NCI-H1436 treated with DMSO at 0.1 percent for 48 hours (cell line): ENCODE measurements at places on chromosomes 2 and 18.

GRCh38 chr2:26299471-26300101 is 46.4 kb upstream of the SELENOI start:
- DNase-seq: no peak

DNA sequence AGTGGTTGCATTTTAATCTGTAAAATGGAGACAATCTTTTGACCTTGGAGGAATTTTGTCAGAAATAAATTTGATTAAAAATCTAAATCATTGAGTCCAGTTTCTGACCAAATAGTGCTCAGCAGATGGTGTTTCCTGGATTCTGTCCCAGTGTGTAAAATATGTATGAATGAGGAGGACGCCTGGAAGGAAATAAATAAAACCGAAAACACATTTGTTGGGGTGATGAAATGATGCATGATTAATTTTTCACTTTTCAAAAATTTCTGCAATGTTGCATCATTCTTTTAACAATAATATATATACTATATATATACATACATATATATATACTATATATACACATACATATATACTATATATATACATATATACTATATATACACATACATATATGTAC is 261.1 kb upstream of the TRIB2 start:
- no peak for DNase-seq

DNA sequence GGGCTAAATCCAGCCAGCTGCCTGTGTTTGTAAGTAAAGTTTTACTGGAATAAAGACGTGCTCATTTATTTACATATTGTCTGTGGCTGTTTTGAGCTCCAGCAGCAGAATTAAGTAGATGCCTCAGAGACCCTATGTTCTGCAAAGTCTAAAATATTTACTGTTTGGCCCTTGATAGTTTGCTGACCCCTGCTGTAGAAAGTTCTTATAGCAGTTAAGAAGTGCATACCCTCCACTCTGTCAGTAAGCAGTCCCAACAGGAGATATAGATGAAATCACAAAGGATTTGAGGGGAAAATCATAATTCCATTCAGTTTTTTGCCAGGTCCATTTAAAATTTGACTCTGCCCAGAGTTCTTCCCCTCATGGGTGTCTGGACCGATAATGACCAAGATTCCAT is 50.1 kb upstream of the ITM2C start:
- DNase-seq: no peak

DNA sequence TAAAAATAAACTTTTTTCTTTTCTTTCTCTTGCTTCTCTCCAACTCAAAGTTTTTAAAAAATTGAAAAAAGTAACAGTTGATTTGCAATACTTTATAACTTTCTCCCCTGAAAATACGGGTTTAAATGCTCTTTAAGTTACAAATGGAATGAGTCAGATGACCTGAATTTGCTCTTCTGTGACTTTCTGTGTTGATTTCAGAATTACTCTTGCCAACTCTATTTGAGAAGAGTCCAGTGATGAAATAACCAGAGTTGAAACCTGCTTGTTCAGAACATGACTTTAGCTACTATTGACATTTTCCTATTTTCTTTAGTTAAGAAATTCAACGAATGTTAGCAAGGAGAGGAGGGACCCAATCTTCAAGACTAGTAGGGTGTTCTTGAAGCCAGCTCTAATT is 146.1 kb upstream of the ZSWIM2 start:
- no peak for DNase-seq

GRCh38 chr2:232549655-232550353 is 553 bp downstream of the TIGD1 start:
- no peak for DNase-seq

DNA sequence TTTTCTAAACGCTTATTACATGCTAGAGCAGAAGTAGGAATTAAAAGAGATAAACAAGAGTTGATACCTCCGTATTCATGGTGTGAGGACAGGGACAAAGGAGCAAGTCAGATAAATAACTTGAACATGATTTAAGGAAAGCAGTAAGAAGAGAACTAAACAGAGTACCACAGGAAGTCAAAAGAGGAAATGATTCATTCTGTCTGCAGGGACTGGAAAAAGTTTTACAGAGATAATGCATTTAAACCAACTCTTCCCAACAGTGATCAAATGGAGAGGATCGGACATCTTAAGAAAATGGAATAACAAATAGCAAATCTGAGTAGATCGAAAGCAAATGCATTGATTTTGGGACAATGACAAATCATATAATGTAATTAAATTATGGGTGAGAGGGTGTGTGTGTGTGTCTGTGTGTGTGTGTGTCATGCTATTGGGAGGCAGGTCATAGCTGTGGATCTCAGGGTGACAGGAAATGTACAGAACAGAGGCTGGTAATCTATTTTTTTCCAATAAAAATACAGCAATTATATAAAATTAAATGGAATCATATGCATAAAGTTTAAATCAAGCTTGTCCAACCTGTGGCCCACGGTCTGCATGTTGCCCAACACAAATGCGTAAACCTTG is 113.4 kb downstream of the MC4R start:
- DNase-seq: no peak

DNA sequence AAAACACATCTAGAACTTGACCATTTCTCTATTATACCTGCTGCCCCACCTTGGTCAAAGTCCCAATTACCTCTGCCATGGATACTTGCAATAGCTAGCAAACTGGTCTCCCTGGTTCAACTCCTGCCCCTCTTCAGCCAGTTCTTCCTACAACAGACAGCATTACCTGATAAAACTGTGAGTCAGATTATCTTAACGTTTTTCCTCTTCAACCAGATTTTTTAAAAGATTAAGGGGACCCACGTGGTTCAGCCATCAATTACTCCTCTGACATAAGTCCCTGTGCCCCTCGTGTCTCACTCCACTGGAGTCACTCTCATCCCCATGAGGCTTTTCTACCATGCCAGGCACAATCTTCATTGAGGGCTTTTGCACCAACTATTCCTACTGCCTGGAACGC is 5.3 kb upstream of the ARHGAP15 start:
- DNase-seq: no peak

GRCh38 chr2:178482437-178482836 is 2.2 kb downstream of the PLEKHA3 start:
- no peak for DNase-seq

DNA sequence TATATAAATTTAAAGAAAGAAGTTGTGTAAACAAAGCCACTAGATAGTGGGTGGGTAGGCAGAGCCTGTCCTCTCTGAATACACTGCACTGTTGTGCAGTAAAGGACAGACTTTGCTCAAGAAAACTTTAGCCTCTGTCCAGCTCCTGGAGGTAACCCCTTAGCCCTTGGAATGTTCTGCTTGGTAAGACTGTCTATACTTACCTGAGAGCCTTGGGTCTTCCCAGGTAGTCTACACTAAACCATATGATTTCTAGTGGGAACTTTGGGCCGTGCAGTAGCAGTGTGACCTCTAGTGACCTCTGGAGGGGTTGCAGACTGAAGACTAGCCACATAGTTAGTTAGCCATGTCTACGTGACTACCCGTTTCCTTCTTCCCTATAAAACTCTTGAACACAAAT is 678.3 kb upstream of the NRXN1 start:
- DNase-seq: no peak

- DNase-seq: no peak
Measured at GRCh38 chr18:53911200-53911599, 313.3 kb downstream of the MBD2 start.

DNA sequence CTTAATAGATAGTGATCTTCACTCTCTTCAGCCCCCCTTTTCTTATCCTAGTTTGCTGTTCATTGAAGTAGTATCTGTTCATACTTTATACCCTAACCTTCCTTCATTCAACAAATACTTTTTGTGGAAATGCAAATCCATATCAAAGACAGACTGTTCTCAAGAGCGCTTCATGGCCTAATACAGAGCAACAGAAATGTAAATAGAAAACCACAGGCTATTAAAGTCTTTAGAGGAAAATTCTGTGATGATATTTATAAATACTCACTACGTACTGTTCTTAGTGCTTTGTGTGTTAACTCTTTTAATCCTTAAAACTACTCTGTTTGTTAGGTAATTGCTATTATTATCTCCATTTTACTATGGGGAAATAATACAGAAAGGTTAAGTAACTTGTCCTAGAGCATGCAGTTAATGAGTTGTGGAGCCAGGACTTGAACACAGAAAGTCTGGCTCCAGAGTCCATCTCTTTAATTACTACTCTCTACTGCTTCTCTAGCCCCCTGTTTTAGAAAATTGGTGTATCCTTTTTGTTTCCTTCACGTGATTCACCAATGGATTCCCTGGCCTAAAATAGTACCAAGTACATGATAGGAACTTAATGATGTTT is 2.9 kb downstream of the MDH1 start:
- DNase-seq: no peak

DNA sequence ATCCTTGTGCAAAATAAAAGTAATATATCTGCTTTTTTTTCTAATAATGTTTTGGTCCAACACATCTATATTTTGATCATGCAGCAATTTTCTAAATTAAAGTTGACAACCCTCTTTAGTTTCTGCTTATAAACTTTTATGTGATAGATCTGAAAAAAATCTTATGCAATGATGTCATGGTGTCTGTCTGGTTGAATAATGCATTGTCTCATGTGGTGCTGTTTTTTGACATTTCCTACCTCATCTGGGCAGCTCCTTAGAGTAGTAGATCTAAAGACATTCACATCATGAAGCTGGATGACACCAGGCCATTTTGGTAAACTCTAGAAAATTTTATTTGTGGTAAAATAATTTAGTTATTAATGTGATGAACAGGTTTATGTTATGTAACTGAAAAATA is 106.8 kb upstream of the FN1 start:
- no peak for DNase-seq

- DNase-seq: no peak
Measured at GRCh38 chr2:222307143-222307756, 8.5 kb upstream of the PAX3 start.

- DNase-seq: no peak
Measured at GRCh38 chr2:203407496-203407895, 79.3 kb downstream of the ABI2 start.

DNA sequence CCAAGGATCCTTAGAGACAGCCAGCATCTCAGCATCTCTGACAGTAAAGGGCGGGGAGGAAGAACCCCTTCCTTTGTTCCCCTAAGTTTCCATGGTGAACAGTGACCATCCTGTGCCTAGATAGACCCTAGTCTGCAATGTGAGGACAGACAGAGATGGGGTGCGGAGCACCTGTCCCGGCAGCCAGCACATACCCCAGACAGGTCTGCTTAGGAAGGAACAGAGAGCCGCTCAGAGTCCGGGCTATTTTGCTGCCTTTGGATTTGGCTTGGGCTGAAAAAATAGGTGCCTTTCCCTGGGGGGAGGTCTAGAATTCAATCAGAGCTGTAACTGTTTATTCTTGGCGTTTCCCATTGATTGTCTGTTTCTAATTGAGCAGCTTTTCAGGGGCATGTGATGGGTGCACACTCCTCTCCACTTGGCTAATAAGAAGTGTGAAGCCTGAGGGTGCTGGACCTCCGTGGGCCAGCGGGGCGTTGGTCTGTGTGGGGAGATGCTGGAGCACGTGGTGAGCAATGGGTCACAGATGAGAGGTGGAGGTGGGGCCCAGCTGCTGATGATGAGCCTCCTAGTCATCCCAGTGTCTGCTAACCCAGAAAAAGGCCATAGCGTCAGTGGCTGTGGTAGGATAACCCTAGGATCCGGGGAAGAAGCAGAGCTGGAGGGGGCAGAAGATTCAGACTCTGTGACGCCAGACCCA is 236.8 kb downstream of the SEPTIN10 start:
- DNase-seq: no peak

DNA sequence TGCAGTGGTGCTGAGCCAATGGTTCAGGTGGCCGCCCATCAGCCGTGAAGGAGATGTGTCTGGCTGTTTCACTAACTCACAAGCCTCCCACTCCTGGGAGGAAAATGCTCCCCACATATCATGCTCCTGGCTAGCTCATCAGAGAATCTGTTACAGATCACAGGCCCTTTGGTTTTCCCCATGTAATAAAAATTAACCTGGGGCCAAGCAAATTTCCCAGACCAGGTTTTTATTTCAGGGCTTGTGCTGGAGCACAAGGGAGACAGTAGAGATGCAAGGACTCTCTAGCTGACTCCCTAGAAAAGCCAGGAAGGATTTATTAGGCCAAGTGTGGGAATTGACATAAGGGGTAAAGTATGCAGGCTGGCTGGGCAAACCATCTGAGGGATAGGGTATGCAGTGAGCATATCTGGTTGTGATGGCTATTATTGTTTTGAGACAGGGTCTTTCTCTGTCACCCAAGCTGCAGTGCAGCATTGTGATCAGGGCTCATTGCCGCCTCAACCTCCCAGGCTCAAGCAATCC is 40.6 kb upstream of the CCBE1 start:
- no peak for DNase-seq

DNA sequence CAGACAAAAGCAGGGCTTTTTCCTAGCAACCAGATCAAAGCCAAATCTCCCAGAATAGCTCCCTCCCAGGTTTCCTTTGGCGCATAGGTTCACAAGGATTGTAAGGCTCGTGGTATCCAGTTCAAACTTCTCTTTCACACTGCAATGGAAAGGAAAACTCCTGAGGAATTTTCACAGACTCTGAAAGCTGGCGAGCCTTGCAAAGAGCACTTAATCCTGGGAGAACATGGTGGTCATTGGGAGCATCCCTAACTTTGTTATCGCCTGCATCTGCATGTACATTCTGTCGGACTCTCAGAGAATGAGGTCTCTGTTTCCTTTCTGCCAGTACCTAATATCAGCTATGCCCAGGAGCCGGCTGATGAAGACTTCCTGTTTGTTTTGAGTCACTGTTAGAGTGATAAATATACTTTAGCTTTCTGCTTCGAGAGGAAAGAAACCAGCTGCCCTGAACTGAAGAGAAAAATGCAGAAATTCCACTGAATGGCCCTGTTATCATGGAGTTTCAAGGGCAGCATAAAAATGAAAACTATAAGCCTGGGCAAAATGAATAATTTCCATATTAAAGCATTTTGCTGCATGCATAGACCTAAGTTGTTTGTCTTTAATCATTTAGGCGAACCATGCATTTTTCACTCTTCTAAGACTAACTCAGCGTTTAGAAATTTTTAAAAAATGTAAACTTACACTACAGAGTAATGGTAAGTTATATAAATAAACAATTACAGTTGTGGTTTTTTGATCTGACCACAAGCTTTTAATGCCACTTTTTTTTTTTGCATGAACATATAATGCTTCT is 76.4 kb upstream of the ZEB2 start:
- DNase-seq: no peak

DNA sequence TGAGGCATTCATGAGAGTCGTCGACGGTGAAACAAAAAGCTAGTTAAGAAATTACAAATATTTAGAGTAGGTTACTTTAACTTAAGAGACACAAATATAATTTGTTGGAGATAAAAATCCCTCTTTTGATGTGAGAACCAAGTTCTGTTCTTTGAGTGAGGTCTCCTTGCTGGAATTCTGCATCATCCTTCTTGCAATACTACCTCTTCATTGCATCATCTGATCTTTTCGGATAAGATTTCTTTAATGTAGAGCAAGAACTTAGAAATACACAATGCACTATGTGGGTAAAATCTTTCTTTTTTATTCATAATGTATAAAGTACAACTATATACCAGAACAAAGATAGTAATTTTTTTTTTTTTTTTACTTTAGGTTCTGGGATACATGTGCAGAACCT is 118.4 kb downstream of the ARL4C start:
- no peak for DNase-seq

DNA sequence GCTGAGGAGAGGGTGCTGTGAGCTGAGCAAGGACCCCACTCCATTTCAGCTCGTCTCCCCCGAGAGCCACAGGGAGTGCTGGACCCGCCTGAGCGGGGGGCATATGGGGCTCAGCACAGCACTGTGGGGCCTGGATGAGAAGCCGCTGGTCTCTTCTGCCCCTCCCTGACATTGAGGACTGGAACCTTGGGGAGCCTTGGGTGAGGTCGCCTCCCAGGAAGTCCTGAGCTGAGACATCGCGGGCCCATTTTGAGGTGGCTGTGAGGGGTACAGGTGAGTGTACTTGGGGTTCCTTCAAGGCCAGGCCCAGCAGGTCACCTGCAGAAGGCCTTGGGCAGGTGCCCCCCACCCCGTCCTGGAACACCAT is 3.1 kb upstream of the AQP12A start:
- DNase-seq: no peak
